ENCODE measurements at places on chromosomes 6 and 20. TPM values are rescaled to one million over a fixed set of nuclear protein-coding genes. Genes with fewer than 3 reads are reported as not detected.

The LY6G6D gene
- not detected for total RNA-seq

The KCNK15 gene
- total RNA-seq, result 0.96 TPM

The SLC32A1 gene
- 6.3 TPM for total RNA-seq

The IRAK1BP1 gene
- 20.9 TPM for total RNA-seq

The BTNL2 gene
- total RNA-seq, result not detected

The MEP1A gene
- total RNA-seq, result 2.2 TPM

The HECA gene
- 26.2 TPM for total RNA-seq

The TAAR6 gene
- total RNA-seq, result not detected

The FKBP1A gene
- 68.6 TPM for total RNA-seq

The DUSP15 gene
- 6.0 TPM for total RNA-seq

The CASS4 gene
- 2.2 TPM for total RNA-seq

The TTBK1 gene
- 0.48 TPM for total RNA-seq

The TRIM31 gene
- total RNA-seq, result 1.7 TPM

The GJA10 gene
- 1.7 TPM for total RNA-seq

The PAK5 gene
- 3.1 TPM for total RNA-seq

The SLC26A8 gene
- 3.1 TPM for total RNA-seq

The PRSS35 gene
- total RNA-seq, result 34.7 TPM

The IL17F gene
- total RNA-seq, result not detected

The CBLN4 gene
- 9.9 TPM for total RNA-seq

The OR2J3 gene
- total RNA-seq, result 3.1 TPM

The CTCFL gene
- total RNA-seq, result 2.6 TPM

The NRSN1 gene
- 6.5 TPM for total RNA-seq

The AHCY gene
- total RNA-seq, result 39.2 TPM

The GABRR1 gene
- 0.24 TPM for total RNA-seq

The POU5F1 gene
- total RNA-seq, result 4.1 TPM
